ENCODE measurements at places on chromosomes 4 and X. TPM values are rescaled to one million over a fixed set of nuclear protein-coding genes. Genes with fewer than 3 reads are reported as not detected.

DNA sequence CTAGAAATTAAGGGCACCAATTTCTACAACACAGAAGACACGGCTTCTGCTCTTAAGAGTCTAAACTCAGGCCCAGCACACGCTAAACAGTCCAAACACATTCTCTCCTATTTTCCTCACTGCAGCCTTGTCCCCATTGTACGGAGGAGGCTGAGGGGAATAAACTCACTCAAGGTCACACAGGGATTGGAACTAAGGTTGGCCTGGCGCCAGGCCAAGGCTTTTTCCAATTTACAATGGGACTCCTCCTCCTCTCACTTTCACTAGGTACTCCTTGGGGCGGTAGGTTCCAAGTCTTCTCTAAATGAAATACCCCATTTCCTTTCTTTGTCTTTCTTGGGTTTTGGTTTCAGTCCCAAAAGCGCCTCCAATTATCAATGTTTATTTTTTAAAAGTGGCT, 48.7 kb upstream of the CRMP1 start:
- DNase-seq: no peak
- no peaks in the 10 kb centered on the region for H3K4me1 ChIP-seq
- no peaks in the 10 kb centered on the region for H3K36me3 ChIP-seq
- H3K4me3 ChIP-seq: no peak overlapping the region

- H3K27me3 ChIP-seq: no peaks in the 10 kb centered on the region
- no peak overlapping the region for H3K4me3 ChIP-seq
- no peaks in the 10 kb centered on the region for H3K36me3 ChIP-seq
- no peak overlapping the region for H3K27ac ChIP-seq
- H3K4me1 ChIP-seq: no peaks in the 10 kb centered on the region
These were observed 80.0 kb downstream of the KCTD8 start for GRCh38 chr4:44368413-44369167.

BTK gene
- not detected for total RNA-seq

TMSB15A gene
- total RNA-seq: not detected

ARMCX1 gene
- total RNA-seq: 0.15 TPM

EDA2R gene
- not detected for total RNA-seq

DNA sequence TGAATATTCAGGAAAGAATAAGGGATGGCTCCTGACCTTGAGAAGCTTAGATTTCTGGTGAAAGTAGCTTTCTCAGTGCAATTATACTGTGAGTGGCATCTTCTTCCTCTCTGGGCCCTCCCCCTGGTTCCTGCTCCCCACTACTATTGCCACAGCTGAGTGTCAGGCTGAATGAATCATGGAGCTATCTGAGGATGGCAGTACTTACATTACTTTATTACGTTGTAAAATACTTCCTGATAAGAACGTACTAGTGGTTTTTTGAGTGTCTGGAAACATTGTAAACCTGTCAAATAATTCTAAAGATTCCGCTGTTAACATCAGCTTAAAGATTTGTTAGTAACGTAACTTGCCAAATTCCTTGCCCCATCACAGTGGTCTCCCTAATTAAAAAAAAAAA, 36.2 kb downstream of the ARHGAP10 start:
- H3K27me3 ChIP-seq: no peaks in the 10 kb centered on the region
- H3K36me3 ChIP-seq: no peaks in the 10 kb centered on the region
- DNase-seq: no peak
- no peak overlapping the region for H3K27ac ChIP-seq

- no peak for DNase-seq
- H3K27me3 ChIP-seq: no peaks in the 10 kb centered on the region
- H3K36me3 ChIP-seq: no peaks in the 10 kb centered on the region
- H3K4me1 ChIP-seq: no peaks in the 10 kb centered on the region
- H3K27ac ChIP-seq: no peak overlapping the region
These were observed 68.9 kb downstream of the COL25A1 start for GRCh38 chr4:109233570-109233969.

All from PC-9 (cell line).